ENCODE measurements at places on chromosomes 13 and 19.
A peak's percentile ranks its signal among the peaks of the same experiment; 100 is the strongest.

DNA sequence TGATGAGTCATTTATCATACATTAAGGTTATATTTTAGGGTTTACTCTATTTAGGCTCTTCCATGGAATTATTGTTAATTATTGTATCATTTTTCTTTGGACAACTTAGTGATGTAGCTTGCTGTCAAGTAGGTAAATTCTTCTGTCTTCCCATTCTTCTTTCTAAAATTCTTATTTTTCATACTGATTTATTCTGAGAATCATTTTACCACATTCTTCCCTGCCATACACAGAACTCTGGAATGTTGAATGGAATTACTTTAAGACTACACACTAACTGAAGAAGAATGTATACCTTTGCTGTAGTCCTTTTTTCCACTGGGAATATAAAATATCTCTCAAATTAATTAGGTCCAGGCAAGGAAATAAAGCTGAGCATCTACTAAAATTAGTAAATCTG is 24.5 kb upstream of the SLC7A1 start:
- DNase-seq, result no peak

GRCh38 chr13:53098455-53098854 is 69.8 kb downstream of the OLFM4 start:
- DNase-seq, result no peak

DNA sequence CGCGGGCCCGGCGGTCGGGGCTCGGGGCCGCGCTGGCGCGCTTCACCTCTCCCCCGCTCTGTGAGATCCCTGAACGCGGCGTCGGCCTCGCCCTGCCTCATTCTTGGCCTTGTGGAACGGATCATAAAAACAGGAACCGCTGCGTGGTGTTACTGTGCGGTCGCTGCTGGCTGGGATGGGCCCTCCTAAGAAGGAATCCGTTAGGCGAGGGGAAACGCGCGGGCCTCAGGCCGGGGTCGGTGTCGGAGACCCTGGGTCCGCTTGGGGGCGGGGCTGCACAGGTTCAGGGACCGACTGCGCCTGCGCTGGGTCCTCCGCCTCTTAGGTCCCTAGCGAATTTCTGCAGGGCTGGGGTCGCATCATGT is 381 bp downstream of the CKAP2 start:
- peak; percentile 85 for DNase-seq

- DNase-seq, result no peak
These were observed 16.3 kb downstream of the ELAVL1 start for GRCh38 chr19:7989071-7989575.

- DNase-seq, result no peak
These were observed 38.8 kb downstream of the CHST8 start for GRCh38 chr19:33660410-33661124.
